Lung (tissue), 17 donors: ENCODE measurements at places on chromosomes 5 and 9. TPM values are rescaled to one million over a fixed set of nuclear protein-coding genes. Genes with fewer than 3 reads are reported as not detected.

- H3K36me3 ChIP-seq, result no peaks in the 10 kb centered on the region
- peaks cover 3% of the 10 kb centered on the region for H3K4me1 ChIP-seq
- H3K27me3 ChIP-seq, result no peaks in the 10 kb centered on the region
- DNase-seq, result no peak
Measured at GRCh38 chr9:38315085-38315595, 77.4 kb upstream of the ALDH1B1 start.

GRCh38 chr5:81068635-81069034 lies 108.5 kb downstream of the RASGRF2 start:
- H3K27me3 ChIP-seq, result no peaks in the 10 kb centered on the region
- no peak for DNase-seq
- H3K4me3 ChIP-seq, result no peak overlapping the region
- no peaks in the 10 kb centered on the region for H3K4me1 ChIP-seq
- H3K27ac ChIP-seq, result no peak overlapping the region

DNA sequence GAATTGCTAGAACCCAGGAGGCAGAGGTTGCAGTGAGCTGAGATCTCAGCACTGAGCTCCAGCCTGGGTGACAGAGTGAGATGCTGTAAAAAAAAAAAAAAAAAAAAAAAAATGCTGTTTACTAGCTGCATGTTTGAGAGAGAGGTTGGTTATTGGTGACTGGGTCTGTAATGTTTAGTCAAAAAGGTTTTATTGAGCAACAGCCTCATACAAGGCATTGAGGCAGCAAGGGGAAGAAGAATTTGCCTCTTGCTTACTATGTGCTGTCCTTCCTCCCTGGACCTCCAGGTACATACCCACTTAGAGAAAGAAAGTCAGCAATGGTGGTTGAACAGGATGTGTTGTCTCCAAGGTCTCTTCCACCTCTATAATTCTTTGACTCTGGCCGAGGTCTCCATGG lies 140.7 kb upstream of the SPRY4 start:
- H3K4me1 ChIP-seq, result no peaks in the 10 kb centered on the region
- no peak overlapping the region for H3K4me3 ChIP-seq
- DNase-seq, result no peak
- H3K36me3 ChIP-seq, result no peaks in the 10 kb centered on the region

- H3K27me3 ChIP-seq, result no peaks in the 10 kb centered on the region
- peaks cover 8% of the 10 kb centered on the region for H3K4me1 ChIP-seq
- peak overlapping the region; percentile 79 for H3K4me3 ChIP-seq
- peak overlapping the region; percentile 87 for H3K27ac ChIP-seq
- H3K36me3 ChIP-seq, result peaks cover 16% of the 10 kb centered on the region
- no peak for DNase-seq
Measured at GRCh38 chr9:19379283-19379682, 753 bp downstream of the RPS6 start.

GRCh38 chr9:24620741-24621140 lies 75.0 kb upstream of the IZUMO3 start:
- no peaks in the 10 kb centered on the region for H3K27me3 ChIP-seq
- H3K4me1 ChIP-seq, result no peaks in the 10 kb centered on the region
- H3K4me3 ChIP-seq, result no peak overlapping the region
- no peaks in the 10 kb centered on the region for H3K36me3 ChIP-seq
- DNase-seq, result no peak

GRCh38 chr9:81650586-81651515 lies 38.5 kb downstream of the TLE1 start:
- peak; percentile 91 for DNase-seq
- H3K27me3 ChIP-seq, result no peaks in the 10 kb centered on the region
- no peak overlapping the region for H3K27ac ChIP-seq
- peaks cover 9% of the 10 kb centered on the region for H3K36me3 ChIP-seq
- no peaks in the 10 kb centered on the region for H3K4me1 ChIP-seq
- H3K4me3 ChIP-seq, result no peak overlapping the region

GRCh38 chr9:111928359-111928720 lies 31.7 kb downstream of the UGCG start:
- peaks cover 24% of the 10 kb centered on the region for H3K36me3 ChIP-seq
- H3K4me3 ChIP-seq, result no peak overlapping the region
- no peaks in the 10 kb centered on the region for H3K4me1 ChIP-seq
- no peaks in the 10 kb centered on the region for H3K27me3 ChIP-seq
- H3K27ac ChIP-seq, result no peak overlapping the region

GRCh38 chr9:120032639-120033038 lies 547.3 kb downstream of the CDK5RAP2 start:
- H3K4me3 ChIP-seq, result no peak overlapping the region
- H3K27me3 ChIP-seq, result peaks cover 2% of the 10 kb centered on the region
- H3K27ac ChIP-seq, result no peak overlapping the region
- no peaks in the 10 kb centered on the region for H3K36me3 ChIP-seq
- DNase-seq, result no peak

DNA sequence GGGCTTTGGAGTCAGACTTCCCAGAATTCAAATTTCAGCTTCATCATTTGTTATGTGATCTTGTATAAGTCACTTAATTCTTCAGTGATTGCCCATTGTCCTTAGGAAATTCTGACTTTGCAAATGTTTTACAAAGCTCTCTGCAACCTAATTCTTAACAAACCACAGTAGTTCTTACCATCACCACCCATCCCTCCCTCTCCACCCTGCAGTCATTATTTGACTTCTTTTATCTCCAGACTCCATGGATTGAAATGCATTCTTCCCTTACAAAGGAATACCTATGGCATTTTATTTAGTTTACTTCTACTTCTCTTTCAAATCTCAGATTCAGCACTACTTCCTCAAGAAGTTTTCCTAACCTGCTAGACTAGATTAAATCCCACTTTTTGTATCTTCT lies 23.1 kb downstream of the SHLD3 start:
- no peaks in the 10 kb centered on the region for H3K36me3 ChIP-seq
- no peak overlapping the region for H3K4me3 ChIP-seq
- no peaks in the 10 kb centered on the region for H3K27me3 ChIP-seq
- no peaks in the 10 kb centered on the region for H3K4me1 ChIP-seq
- H3K27ac ChIP-seq, result no peak overlapping the region

DNA sequence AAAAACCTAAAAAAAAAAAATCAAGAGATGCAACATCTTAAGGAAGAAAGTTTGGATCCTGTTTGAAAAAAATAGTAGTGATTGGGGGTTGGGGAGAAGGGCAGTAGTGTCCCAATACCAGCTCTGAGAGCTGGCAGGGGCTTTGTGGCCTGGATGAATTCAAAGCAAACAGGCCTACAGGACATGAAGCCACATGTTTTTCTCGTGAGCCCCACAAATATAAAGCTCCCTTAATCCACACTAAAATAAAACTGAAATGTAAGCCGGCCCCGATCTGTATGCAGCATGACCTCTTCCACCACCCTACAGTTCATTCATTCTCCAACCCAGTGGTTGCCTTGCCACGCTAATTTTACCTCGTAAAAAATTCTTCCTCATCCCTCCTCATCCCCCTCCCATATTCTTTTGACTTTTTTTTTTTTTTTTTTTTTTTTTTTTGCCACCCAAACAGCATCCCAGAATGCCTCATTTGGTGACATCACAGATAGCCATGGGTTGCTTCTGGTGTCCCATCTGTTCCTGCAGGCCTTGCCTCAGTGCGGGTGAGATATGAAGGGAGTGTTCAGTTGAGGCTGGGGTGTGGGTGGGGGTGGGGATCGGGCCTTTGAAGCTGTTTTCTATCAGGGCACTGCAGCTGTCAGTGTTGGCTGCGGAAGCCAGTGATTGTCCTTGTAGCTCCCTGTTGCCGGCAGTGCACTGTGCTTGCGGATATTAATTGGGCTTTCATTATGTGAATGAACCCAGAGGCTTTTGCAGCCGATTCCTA lies 81.6 kb upstream of the NFIB start:
- H3K27me3 ChIP-seq, result no peaks in the 10 kb centered on the region
- H3K4me3 ChIP-seq, result no peak overlapping the region
- no peak overlapping the region for H3K27ac ChIP-seq
- no peaks in the 10 kb centered on the region for H3K4me1 ChIP-seq
- peak; percentile 84 for DNase-seq
- no peaks in the 10 kb centered on the region for H3K36me3 ChIP-seq

DNA sequence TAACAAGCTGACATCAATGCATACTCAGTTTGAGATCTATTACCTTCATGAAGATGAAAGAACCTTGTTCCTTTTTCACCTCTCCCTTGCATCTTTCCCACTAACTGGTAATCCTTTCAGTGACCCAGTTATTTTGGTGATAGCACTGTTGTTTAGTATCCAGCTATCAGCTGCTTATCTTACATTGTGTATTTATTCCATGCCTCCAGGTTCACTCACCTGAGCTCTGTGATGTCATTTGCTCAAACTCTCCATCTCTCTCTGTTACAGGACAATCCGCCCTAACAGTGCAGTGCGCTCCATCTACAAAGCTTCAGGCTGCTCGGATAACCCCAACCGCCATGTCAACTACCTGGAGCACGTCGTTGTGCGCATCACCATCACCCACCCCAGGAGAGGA lies 235.5 kb downstream of the RFK start:
- no peak overlapping the region for H3K4me3 ChIP-seq
- peaks cover 7% of the 10 kb centered on the region for H3K36me3 ChIP-seq
- no peaks in the 10 kb centered on the region for H3K27me3 ChIP-seq
- no peak overlapping the region for H3K27ac ChIP-seq

DNA sequence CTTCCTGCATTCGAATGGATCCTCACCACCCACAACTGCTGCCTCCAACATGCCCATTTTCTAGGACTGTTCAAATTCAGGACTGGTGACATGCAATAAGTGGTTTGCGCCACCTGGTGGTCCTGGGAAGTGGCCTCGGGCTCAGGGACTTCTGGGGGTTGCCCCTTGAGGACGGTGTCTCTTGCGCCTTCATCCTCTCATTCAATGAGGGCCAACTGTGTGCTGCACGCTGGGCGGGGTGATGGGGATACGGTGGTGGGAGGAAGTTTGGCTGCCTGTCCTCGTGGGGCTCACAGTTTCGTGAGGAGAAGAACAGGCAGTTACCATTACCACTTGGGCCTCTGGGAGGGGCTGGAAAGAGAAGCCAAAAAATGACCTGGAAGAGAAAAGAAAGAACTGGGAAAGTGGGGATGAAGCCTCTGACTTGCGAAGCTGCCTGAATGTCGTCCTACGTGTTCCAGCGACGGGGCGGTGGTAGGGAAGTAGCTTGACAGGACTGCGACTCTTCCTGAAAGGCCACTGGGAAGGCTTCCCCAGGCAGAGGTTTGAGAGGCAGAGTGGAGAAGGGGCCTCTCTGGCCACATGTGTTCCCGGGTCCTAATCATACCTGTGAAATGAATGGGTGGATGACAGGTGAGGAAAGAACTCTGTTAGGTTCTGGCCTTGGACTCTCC lies 49.0 kb downstream of the PSD2 start:
- H3K27ac ChIP-seq, result no peak overlapping the region
- H3K4me1 ChIP-seq, result peaks cover 6% of the 10 kb centered on the region
- H3K36me3 ChIP-seq, result no peaks in the 10 kb centered on the region

GRCh38 chr5:96629774-96630173 lies 32.4 kb upstream of the CAST start:
- no peaks in the 10 kb centered on the region for H3K36me3 ChIP-seq
- DNase-seq, result peak; percentile 66
- no peaks in the 10 kb centered on the region for H3K4me1 ChIP-seq
- no peak overlapping the region for H3K4me3 ChIP-seq
- H3K27me3 ChIP-seq, result no peaks in the 10 kb centered on the region
- H3K27ac ChIP-seq, result no peak overlapping the region

- no peak for DNase-seq
- H3K36me3 ChIP-seq, result no peaks in the 10 kb centered on the region
- H3K27me3 ChIP-seq, result no peaks in the 10 kb centered on the region
- no peak overlapping the region for H3K4me3 ChIP-seq
- H3K27ac ChIP-seq, result no peak overlapping the region
Measured at GRCh38 chr5:30693326-30693725, 500.2 kb upstream of the CDH6 start.

- no peaks in the 10 kb centered on the region for H3K4me1 ChIP-seq
- H3K4me3 ChIP-seq, result no peak overlapping the region
- DNase-seq, result no peak
- H3K27ac ChIP-seq, result no peak overlapping the region
- H3K27me3 ChIP-seq, result no peaks in the 10 kb centered on the region
- H3K36me3 ChIP-seq, result no peaks in the 10 kb centered on the region
Measured at GRCh38 chr5:97471951-97472350, 288.9 kb upstream of the RIOK2 start.

DNA sequence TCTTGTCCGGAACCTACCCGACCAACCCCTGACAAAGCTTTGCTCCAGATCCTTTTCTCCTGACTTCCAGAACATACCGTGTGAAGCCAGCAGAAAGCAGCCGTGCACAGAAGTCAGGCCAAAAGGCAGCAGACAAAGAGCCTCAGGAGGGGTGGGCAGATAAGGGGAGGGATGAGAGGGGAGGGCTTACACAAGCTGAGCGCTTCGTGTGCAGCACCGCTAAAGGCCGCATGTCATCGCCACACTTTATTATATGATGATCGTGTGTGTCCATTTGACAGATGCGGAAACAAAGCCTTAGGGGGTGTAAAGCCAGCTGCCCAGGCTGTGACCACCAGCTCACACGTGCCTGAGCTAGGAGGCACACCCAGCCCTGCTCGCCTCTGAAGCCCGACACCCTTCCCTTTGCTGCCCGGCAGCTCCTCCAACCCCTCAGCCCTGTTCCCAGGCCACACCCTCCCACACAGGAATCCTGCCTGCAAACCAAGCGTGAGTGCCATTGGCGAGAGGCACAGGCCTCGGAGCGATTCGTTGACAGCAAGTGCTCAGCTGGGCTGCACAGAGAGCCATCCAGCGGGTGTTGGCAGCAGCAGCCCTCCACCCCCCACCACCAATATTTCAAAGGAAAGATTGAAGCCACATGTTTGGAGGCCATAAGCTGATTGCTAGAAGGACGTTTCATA lies 170.5 kb upstream of the SMIM23 start:
- H3K27ac ChIP-seq, result no peak overlapping the region
- H3K27me3 ChIP-seq, result peaks cover 2% of the 10 kb centered on the region
- no peaks in the 10 kb centered on the region for H3K36me3 ChIP-seq
- no peak overlapping the region for H3K4me3 ChIP-seq
- peak; percentile 61 for DNase-seq

DNA sequence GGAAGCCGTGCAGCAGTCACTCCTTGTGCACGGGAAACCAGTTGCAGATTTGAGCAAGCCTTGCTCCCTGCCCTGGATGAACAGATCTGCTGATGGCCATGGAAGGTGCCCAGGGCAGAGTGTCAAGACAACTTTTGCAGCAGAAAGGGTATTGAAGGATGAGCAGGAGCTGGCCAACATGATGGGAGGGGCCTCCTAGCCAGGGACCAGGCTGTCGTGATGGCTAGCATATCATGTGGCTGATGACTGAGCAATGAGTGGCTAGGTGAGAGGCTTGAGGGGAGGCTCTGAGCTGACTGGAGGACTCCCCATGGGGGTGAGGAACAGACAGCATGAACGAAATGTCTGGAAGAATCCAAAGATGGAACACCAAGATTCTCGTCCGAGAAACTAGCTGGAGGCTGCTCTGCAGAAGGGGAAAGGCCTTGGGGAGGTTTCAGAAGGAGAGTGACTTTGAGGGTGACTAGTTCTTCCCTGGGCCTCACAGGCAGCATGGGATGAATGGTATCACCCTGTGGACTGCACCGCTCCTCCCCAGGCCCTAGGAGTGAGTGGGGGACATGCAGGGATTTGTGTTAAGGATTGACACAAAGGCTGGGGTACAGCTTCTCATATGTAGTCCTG lies 18.5 kb downstream of the PPARGC1B start:
- H3K27ac ChIP-seq, result no peak overlapping the region
- peaks cover 7% of the 10 kb centered on the region for H3K4me1 ChIP-seq
- H3K36me3 ChIP-seq, result no peaks in the 10 kb centered on the region
- no peak for DNase-seq
- no peak overlapping the region for H3K4me3 ChIP-seq

SNCAIP gene
- total RNA-seq, result 6.5 TPM

TOR2A gene
- 8.8 TPM for total RNA-seq

PPP3R2 gene
- total RNA-seq, result not detected

STPG3 gene
- not detected for total RNA-seq

IL5 gene
- total RNA-seq, result not detected
